Type B pancreatic cell (in vitro differentiated cells): ENCODE measurements at places on chromosomes 4 and X.

GRCh38 chr4:8419222-8420041 lies 21.1 kb downstream of the ACOX3 start:
- DNase-seq, result no peak

GRCh38 chr4:151653548-151653918 lies 107.3 kb downstream of the GATB start:
- no peak for DNase-seq

DNA sequence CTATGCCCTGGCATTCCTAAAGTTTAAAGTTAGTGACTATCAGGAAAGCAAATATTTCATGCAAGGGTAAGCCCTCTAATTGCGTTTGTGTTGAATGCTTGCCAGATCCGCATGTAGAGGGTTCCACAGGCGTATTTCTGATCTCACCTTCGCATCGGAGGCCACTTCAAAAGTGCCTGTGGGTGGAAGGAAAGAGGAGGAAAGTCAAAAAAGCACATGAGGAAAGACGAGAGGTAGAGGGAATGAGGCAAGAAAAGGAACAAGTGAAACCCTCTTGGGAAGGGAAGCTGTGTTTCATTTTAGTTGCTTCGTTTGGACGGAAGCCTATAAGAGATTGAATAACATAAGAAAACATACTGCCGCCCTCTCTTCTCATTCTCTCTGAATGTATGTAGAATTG lies 628.8 kb downstream of the SPRY1 start:
- no peak for DNase-seq

- no peak for DNase-seq
These were observed 10.5 kb upstream of the TLR3 start for GRCh38 chr4:186058253-186058979.

DNA sequence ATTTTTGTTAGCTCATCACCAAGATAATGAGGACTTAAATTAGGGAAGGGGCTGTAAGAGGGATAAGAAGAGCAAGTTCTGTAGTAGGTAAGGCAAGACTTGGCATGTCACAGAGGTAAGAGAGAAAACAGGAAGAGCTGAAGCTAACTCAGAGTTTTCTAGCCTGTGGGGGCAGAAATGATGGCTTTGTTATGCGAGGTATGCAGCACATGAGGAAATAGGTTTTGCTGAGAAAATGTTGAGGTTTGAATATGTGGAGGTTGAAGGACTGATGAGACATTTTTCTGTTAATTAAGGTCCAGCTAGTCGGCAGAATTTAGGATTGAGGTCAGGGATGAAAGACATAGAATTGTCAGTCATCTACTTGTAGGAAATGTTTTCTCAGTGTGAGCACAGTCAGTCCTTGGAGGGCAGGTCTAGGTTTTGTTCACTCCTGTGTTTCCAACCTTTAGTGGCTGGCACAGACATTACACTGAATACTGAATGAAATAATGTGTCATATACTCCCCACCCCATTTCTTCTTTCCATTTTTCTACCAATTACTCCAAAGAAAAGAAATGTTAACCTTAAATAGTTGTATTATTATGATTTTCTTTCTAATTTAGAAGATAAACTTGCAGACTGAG lies 154.0 kb upstream of the AADAT start:
- DNase-seq, result no peak

GRCh38 chr4:152369902-152370295 lies 166.0 kb downstream of the FBXW7 start:
- no peak for DNase-seq

DNA sequence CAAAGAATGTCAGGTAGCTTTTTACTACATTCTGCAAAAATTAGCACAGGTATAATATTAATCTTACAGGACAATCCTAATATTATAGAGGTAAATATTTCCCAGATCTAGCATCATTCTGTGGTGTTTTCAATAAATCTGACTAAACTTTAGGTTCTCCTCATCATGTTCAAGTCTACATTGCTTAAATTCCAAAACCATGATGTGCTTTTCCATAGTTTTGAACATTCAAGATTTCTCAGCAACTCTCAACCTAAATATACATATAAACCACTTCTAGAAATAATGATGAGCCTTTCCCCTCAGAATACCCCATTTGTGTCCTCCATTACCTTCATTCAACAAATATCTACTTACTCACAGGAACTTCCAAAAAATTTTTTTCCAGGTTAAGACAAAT lies 23.1 kb downstream of the EIF4E start:
- no peak for DNase-seq
